Kidney (tissue), 22 donors: ENCODE measurements at places on chromosomes 5 and 9.

GRCh38 chr5:107849118-107849517 is 178.4 kb upstream of the EFNA5 start:
- DNase-seq, result no peak

- DNase-seq, result no peak
These were observed 53.9 kb downstream of the CSNK1A1 start for GRCh38 chr5:149497357-149497756.

DNA sequence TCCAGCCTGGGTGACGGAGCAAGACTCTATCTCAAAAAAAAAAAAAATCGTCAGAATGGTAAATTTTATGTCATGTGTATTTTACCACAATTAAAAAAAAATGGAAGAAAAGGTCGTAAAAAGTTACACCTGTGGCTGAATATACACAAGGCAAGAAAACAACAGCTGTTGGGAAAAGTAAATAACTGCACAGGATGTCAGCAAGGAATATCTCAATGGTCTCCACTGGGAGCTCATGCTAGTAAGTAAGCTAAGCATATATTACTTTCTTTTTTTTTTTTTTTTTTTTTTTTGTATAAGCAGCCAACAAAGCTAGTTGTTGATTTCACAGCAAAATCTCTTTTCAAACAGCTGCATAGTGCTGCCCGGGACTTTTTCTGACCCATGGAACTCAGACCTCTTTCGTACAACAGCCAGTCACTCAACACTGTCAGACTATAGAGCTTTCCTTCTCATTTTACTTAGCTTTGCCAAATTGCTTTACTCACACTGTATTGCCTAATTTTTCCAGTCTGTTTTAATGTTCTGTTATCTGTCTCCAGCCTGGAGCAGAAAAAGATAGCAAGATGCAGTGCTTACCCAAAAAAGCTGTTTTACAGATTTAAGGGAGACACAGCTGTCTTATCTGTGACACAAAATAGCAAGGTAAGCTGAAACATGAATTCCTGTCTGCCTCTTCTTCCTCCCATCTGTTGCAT is 175.9 kb downstream of the ENC1 start:
- DNase-seq, result no peak

GRCh38 chr5:168822745-168823281 is 243.6 kb upstream of the PANK3 start:
- no peak for DNase-seq
